ENCODE measurements at places on chromosomes 1 and 21. TPM values are rescaled to one million over a fixed set of nuclear protein-coding genes. Genes with fewer than 3 reads are reported as not detected.

DNA sequence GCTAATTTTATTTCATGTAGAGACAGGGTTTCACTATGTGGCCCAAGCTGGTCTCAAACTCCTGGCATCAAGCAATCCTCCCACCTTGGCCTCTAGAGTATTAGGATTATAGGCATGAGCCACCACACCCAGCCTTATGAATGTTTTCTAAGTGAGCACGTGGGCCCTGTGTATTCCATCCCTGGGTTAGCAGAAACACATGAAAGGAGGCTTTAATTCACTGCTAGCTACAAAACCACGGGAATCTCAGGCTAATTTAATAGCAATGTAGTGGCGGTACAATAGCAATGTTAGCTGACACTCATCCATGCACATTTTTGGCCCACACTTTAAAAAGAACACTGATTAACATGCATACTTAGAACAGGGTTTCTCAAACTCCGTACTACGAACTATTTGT is 32.0 kb downstream of the VTCN1 start:
- no peak overlapping the region for H3K4me3 ChIP-seq
- H3K27me3 ChIP-seq: no peaks in the 10 kb centered on the region
- no peak for DNase-seq
- no peaks in the 10 kb centered on the region for H3K4me1 ChIP-seq

The LCE2B gene
- total RNA-seq: not detected

The RXFP4 gene
- not detected for total RNA-seq

The ATAD3C gene
- total RNA-seq: 0.39 TPM

The FAM72B gene
- 20.4 TPM for total RNA-seq

GRCh38 chr1:66393586-66394287 is 140.2 kb upstream of the SGIP1 start:
- no peak overlapping the region for H3K27ac ChIP-seq
- H3K4me1 ChIP-seq: peaks cover 7% of the 10 kb centered on the region
- no peaks in the 10 kb centered on the region for H3K27me3 ChIP-seq
- no peak for DNase-seq
- H3K36me3 ChIP-seq: no peaks in the 10 kb centered on the region
- no peak overlapping the region for H3K4me3 ChIP-seq

GRCh38 chr1:183604815-183605214 is 14.6 kb upstream of the NCF2 start:
- no peaks in the 10 kb centered on the region for H3K36me3 ChIP-seq
- H3K4me1 ChIP-seq: peaks cover 6% of the 10 kb centered on the region
- DNase-seq: no peak
- H3K27me3 ChIP-seq: no peaks in the 10 kb centered on the region
- no peak overlapping the region for H3K4me3 ChIP-seq
- no peak overlapping the region for H3K27ac ChIP-seq

- DNase-seq: peak; percentile 71
- H3K4me3 ChIP-seq: no peak overlapping the region
- H3K27me3 ChIP-seq: no peaks in the 10 kb centered on the region
These were observed 466.3 kb downstream of the LMO4 start for GRCh38 chr1:87794788-87795614.

DNA sequence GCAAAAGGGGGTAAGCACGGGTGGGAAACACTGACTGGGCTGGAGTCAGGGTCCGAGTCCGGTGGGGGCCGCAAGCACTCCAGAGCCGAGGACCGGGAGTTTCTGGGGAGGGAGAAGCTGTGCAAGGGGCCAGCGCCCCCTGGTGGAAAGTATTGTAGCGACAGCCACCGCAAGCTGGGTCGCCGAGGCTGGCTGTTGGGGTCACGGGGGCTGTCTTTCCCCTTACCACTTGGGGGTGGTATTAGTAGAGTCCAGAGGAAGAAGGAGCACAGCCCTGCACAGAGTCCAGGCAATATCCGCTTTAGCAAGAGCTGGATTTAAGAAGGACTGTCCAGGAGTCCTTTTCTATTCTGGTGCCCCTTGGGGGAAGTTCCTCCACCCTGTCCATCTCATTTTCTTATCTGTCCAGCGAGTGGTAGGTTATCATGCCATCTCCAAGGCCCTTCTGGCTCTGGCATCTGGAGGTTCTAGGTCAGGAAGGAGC is 17.9 kb upstream of the ETV3 start:
- H3K4me3 ChIP-seq: no peak overlapping the region
- peak; percentile 79 for DNase-seq
- H3K36me3 ChIP-seq: no peaks in the 10 kb centered on the region
- no peaks in the 10 kb centered on the region for H3K27me3 ChIP-seq
- H3K27ac ChIP-seq: no peak overlapping the region

GRCh38 chr1:81424061-81424460 is 376.7 kb upstream of the ADGRL2 start:
- H3K27ac ChIP-seq: no peak overlapping the region
- no peaks in the 10 kb centered on the region for H3K36me3 ChIP-seq
- no peaks in the 10 kb centered on the region for H3K27me3 ChIP-seq
- no peak for DNase-seq

The IFFO2 gene
- total RNA-seq: 16.3 TPM

The PLA2G4A gene
- 34.4 TPM for total RNA-seq

DNA sequence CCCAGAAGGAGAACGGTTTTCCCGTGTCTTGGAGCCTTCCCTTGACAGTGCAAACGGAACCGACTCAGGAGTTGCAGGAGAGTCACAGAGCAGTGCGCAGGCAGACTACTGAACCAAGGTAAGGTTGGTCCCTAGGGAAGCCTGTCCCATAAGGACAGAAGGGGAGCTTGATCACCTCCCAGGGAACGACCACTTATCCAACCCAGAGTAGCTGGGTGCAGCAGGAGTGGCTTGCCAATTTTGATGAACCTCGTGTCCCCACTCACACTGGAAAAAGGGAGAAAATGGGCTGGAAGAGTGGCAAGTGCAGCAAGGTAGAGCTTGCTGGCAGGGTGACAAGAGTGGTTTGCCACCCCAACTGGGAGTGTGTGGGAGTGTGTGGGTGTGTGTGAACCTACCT is 95.1 kb downstream of the LIPI start:
- no peaks in the 10 kb centered on the region for H3K27me3 ChIP-seq
- H3K27ac ChIP-seq: no peak overlapping the region
- no peak overlapping the region for H3K4me3 ChIP-seq
- no peak for DNase-seq
- no peaks in the 10 kb centered on the region for H3K36me3 ChIP-seq

- no peaks in the 10 kb centered on the region for H3K27me3 ChIP-seq
- no peak overlapping the region for H3K4me3 ChIP-seq
- peaks cover 51% of the 10 kb centered on the region for H3K36me3 ChIP-seq
- H3K4me1 ChIP-seq: no peaks in the 10 kb centered on the region
- no peak for DNase-seq
- no peak overlapping the region for H3K27ac ChIP-seq
These were observed 15.8 kb downstream of the PANK4 start for GRCh38 chr1:2510366-2511155.

- no peaks in the 10 kb centered on the region for H3K4me1 ChIP-seq
- H3K27ac ChIP-seq: no peak overlapping the region
- DNase-seq: no peak
These were observed 26.8 kb upstream of the BEND5 start for GRCh38 chr1:48803474-48803873.

DNA sequence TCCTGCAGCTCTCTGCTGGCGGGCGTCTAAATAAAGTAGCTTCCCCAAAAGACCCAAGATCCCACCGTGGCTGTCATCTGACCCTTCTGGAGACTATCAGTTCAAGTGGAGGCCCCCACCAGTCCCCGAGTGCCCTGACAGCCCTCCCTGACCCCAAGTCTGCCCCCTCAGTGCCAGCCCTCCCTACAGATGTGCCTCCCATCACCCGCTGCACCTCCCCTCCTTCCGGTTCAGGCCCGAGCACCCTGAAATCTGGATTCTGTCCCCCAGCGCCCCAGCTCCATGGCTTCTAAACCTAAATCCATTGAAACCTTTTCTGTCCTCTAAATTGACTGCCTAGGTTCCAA is 595 bp downstream of the IL10RB start:
- no peaks in the 10 kb centered on the region for H3K27me3 ChIP-seq
- H3K36me3 ChIP-seq: peaks cover 7% of the 10 kb centered on the region
- peaks cover 4% of the 10 kb centered on the region for H3K4me1 ChIP-seq
- H3K27ac ChIP-seq: peak overlapping the region; percentile 66

The OLIG2 gene
- not detected for total RNA-seq

DNA sequence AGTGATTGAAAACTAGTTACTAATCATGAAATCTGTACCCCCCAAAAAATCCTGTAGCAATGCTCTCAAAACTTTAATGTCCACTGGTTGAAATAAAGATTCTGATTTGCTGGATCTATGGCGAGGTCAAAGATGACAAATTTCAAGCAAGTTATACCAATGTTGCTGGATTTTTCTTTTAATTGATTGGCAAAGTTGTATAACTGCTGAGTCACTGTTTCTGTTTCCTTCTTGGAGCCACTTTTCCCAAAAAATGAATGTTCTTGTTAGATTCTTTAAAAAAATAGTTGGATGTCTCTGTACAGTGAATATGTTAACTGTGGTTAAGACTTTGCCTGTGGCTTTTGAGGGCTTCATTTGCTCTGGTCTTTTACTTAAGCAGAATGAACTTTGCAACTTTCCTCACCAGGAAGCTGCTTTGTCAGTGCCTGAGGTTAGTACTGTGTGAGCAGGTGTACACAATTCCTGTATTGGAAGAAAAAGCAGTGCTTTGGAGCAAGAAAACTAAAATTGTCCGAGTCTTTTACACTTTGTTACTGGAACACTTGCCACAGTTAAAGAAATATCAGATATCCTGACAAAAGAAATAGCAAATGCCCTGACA is 1211.9 kb downstream of the MRPL39 start:
- H3K27me3 ChIP-seq: no peaks in the 10 kb centered on the region
- no peaks in the 10 kb centered on the region for H3K4me1 ChIP-seq
- H3K27ac ChIP-seq: no peak overlapping the region
- no peak for DNase-seq
- H3K36me3 ChIP-seq: no peaks in the 10 kb centered on the region

The S100A5 gene
- not detected for total RNA-seq

The HPCAL4 gene
- total RNA-seq: not detected

GRCh38 chr1:26138974-26139558 is 19.8 kb upstream of the FAM110D start:
- no peak overlapping the region for H3K27ac ChIP-seq
- H3K36me3 ChIP-seq: no peaks in the 10 kb centered on the region
- no peak overlapping the region for H3K4me3 ChIP-seq
- no peaks in the 10 kb centered on the region for H3K4me1 ChIP-seq
- no peak for DNase-seq

GRCh38 chr1:219374046-219374566 is 200.4 kb downstream of the LYPLAL1 start:
- no peak overlapping the region for H3K27ac ChIP-seq
- DNase-seq: no peak
- H3K4me1 ChIP-seq: peaks cover 15% of the 10 kb centered on the region
- no peak overlapping the region for H3K4me3 ChIP-seq
- peaks cover 4% of the 10 kb centered on the region for H3K27me3 ChIP-seq

The MROH9 gene
- not detected for total RNA-seq

DNA sequence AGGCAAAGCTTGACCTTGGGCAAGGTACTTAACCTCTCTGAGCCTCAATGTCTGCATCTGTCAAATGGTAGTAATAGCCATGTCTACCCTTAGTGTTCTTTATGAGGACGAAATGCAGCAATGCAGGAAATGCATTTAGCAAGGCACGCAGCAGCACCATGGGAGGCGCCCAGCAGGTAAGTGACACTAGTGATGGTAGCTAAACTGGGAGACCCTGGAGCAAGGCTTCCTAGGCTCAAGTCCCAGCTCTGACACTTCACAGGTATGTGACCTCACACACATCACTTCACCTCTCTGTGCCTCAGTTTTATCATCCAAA is 289.0 kb downstream of the RRAGC start:
- H3K4me1 ChIP-seq: peaks cover 14% of the 10 kb centered on the region
- H3K4me3 ChIP-seq: no peak overlapping the region
- no peak for DNase-seq
- H3K27ac ChIP-seq: no peak overlapping the region
- no peaks in the 10 kb centered on the region for H3K36me3 ChIP-seq

- no peak overlapping the region for H3K27ac ChIP-seq
- no peaks in the 10 kb centered on the region for H3K27me3 ChIP-seq
- no peak overlapping the region for H3K4me3 ChIP-seq
- H3K4me1 ChIP-seq: peaks cover 4% of the 10 kb centered on the region
- no peaks in the 10 kb centered on the region for H3K36me3 ChIP-seq
These were observed 41.4 kb downstream of the MRPL37 start for GRCh38 chr1:54241364-54241763.

- no peaks in the 10 kb centered on the region for H3K36me3 ChIP-seq
- peaks cover 4% of the 10 kb centered on the region for H3K4me1 ChIP-seq
- H3K27me3 ChIP-seq: no peaks in the 10 kb centered on the region
- DNase-seq: peak; percentile 86
- peak overlapping the region; percentile 94 for H3K27ac ChIP-seq
- peak overlapping the region; percentile 94 for H3K4me3 ChIP-seq
These were observed 538 bp downstream of the ZNF672 start for GRCh38 chr1:248838357-248839167.

The KCNA3 gene
- total RNA-seq: 0.43 TPM

The SPRR2G gene
- not detected for total RNA-seq

The RUNX1 gene
- 0.11 TPM for total RNA-seq

The AGT gene
- 0.13 TPM for total RNA-seq

The WNT2B gene
- 0.52 TPM for total RNA-seq

GRCh38 chr1:109788695-109789521 is 25.2 kb upstream of the EPS8L3 start:
- peaks cover 31% of the 10 kb centered on the region for H3K4me1 ChIP-seq
- H3K27me3 ChIP-seq: no peaks in the 10 kb centered on the region
- no peak overlapping the region for H3K4me3 ChIP-seq
- no peak for DNase-seq
- H3K36me3 ChIP-seq: no peaks in the 10 kb centered on the region

GRCh38 chr1:21869620-21870121 is 57.6 kb downstream of the LDLRAD2 start:
- H3K4me1 ChIP-seq: no peaks in the 10 kb centered on the region
- H3K4me3 ChIP-seq: no peak overlapping the region
- DNase-seq: peak; percentile 52
- H3K27me3 ChIP-seq: no peaks in the 10 kb centered on the region

DNA sequence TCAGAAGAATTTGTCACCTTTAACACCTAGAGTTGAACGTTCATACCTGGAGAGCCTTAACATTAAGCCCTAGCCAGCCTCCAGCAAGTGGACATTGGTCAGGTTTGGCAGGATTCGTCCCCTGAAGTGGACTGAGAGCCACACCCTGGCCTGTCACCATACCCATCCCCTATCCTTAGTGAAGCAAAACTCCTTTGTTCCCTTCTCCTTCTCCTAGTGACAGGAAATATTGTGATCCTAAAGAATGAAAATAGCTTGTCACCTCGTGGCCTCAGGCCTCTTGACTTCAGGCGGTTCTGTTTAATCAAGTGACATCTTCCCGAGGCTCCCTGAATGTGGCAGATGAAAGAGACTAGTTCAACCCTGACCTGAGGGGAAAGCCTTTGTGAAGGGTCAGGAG is 52.3 kb downstream of the UBE4B start:
- H3K27ac ChIP-seq: no peak overlapping the region
- H3K36me3 ChIP-seq: no peaks in the 10 kb centered on the region
- no peaks in the 10 kb centered on the region for H3K4me1 ChIP-seq
- no peak for DNase-seq

The APCS gene
- not detected for total RNA-seq

- peak overlapping the region; percentile 92 for H3K27ac ChIP-seq
- H3K27me3 ChIP-seq: no peaks in the 10 kb centered on the region
- DNase-seq: peak; percentile 40
- no peaks in the 10 kb centered on the region for H3K36me3 ChIP-seq
- H3K4me1 ChIP-seq: peaks cover 30% of the 10 kb centered on the region
These were observed 1.7 kb downstream of the DCAF8 start for GRCh38 chr1:160260406-160261382.

- DNase-seq: no peak
- no peaks in the 10 kb centered on the region for H3K4me1 ChIP-seq
- H3K4me3 ChIP-seq: no peak overlapping the region
- H3K36me3 ChIP-seq: no peaks in the 10 kb centered on the region
These were observed 282.3 kb downstream of the DUSP10 start for GRCh38 chr1:221459558-221459957.

The RAB29 gene
- 7.9 TPM for total RNA-seq

Measured in A673 (cell line).